ENCODE measurements at places on chromosomes 5 and 9.
A peak's percentile ranks its signal among the peaks of the same experiment; 100 is the strongest.

DNA sequence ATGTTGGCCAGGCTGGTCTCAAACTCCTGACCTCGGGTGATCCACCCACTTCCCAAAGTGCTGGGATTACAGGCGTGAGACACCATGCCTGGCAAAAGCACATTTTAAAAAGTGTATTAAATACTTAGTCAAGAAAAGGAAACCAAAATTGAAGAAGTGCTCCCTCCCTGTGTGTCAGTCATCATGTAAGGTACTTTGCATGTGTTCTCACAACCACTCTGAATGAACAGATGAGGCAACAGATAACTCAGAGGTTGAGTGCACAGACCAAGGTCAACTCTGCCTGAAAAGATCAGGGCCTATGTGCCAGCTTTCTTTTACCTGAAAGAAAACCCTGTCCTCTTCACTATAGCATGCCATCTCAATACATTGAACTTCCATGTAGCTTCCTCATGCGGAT lies 289.7 kb downstream of the MRPS30 start:
- peaks cover 8% of the 10 kb centered on the region for H3K4me1 ChIP-seq
- no peak overlapping the region for H3K27ac ChIP-seq
- no peaks in the 10 kb centered on the region for H3K36me3 ChIP-seq
- H3K27me3 ChIP-seq = peaks cover 13% of the 10 kb centered on the region
- DNase-seq = no peak

DNA sequence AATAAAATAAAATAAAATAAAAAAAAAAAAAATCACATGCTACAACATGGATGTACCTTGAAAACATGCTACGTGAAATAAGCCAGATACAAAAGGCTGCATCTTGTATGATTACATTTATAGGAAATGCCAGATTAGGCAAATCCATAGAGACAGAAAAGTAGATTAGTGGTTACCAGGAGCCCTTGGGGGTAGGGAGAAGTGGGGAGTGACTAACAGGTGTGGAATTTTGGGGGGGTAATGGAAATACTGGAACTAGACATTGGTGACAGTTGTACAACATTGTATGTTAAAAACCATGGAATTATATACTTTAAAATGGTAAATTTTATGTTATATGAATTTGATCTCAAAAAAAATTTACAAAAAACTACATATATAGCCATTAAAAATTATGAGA lies 47.3 kb downstream of the SLC1A1 start:
- H3K4me3 ChIP-seq = no peak overlapping the region
- peak overlapping the region; percentile 65 for H3K27ac ChIP-seq
- peaks cover 26% of the 10 kb centered on the region for H3K4me1 ChIP-seq

DNA sequence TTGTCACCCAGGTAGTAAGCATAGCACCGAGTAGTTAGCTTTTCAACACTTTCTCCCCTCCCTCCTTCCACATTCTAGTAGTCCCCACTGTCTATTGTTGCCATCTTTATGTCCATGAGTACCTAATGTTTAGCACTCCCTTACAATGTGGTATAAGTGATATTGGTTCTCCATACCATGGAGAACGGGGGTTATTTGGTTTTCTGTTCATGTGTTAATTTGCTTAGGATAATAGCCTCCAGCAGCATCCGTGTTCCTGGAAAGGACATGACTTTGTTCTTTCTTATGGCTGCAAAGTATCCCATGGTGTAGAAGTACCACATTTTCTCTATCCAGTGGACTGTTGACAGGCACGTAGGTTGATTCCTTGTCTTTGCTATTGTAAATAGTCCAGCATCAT lies 353.9 kb downstream of the ADGRV1 start:
- no peak for DNase-seq
- H3K4me1 ChIP-seq = peaks cover 15% of the 10 kb centered on the region
- H3K36me3 ChIP-seq = no peaks in the 10 kb centered on the region
- no peaks in the 10 kb centered on the region for H3K27me3 ChIP-seq

- DNase-seq = no peak
- peak overlapping the region; percentile 28 for H3K4me3 ChIP-seq
- no peaks in the 10 kb centered on the region for H3K4me1 ChIP-seq
- no peak overlapping the region for H3K27ac ChIP-seq
These were observed 73.6 kb upstream of the ALDH1B1 start for GRCh38 chr9:38318759-38319495.

DNA sequence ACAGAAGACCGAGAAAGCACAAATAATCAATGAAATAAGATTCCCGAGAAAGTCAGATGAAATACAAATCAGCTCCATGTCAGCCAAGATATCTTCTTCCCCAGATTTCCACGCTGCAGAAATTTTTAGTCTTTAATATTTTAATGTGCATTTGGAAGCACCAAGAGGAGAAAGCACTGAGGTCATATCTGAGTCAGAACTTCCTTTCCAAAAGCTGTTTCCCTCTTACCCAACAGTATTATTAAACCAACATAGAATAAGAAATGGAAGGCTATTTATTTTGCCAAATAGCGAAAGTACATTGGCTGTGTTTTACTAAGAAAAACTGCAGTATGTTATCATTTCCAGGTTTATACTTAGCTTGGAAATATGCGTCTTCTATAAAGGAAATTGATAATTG lies 772.1 kb upstream of the CDH9 start:
- H3K4me3 ChIP-seq = no peak overlapping the region
- no peaks in the 10 kb centered on the region for H3K4me1 ChIP-seq
- no peaks in the 10 kb centered on the region for H3K36me3 ChIP-seq
- H3K27me3 ChIP-seq = no peaks in the 10 kb centered on the region

DNA sequence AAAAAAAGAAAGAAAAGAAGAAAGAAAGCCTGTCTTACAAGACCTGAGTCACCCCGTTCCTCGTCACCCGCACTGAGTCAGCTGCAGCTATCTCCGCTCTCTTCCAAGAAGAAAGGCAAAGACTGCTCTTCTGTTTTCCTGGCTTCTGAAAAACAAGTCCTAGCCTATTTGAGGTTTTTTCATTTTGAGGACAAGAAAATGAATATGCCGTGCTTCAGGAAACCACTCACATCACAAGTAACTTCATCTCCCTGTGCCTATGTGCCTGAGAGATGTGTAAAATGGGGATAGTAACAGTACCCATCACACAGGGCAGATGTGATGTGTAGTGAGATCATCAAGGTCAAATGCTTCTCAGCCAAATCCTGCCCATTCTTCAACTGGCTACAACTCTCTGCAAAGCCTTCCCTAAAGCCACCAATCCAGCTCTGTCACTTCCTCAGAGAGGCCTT lies 78.4 kb downstream of the GLDC start:
- peak; percentile 28 for DNase-seq
- H3K4me1 ChIP-seq = no peaks in the 10 kb centered on the region
- H3K27me3 ChIP-seq = no peaks in the 10 kb centered on the region
- no peak overlapping the region for H3K4me3 ChIP-seq
- H3K36me3 ChIP-seq = peaks cover 4% of the 10 kb centered on the region

DNA sequence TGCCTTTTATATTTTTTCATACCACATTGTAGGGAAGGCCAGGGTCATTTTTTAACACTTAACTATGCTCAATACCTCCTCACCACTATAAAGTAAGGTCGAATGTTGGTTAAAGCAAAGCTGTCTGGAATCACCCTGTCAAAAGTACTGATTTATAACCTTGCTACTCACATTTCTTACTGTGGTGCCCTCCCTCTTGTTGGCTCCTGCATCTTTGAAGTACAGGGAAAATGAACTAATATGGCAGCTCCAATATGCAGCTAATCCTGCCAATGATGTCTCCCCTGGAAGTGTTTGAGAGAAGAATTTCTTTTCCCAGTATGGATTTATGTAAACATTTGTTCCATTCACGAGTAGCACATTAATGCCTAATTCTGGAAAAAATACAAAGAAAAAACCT lies 108.4 kb upstream of the RPS23 start:
- no peak overlapping the region for H3K4me3 ChIP-seq
- DNase-seq = no peak
- peaks cover 20% of the 10 kb centered on the region for H3K36me3 ChIP-seq
- H3K4me1 ChIP-seq = peaks cover 42% of the 10 kb centered on the region
- peak overlapping the region; percentile 50 for H3K27ac ChIP-seq
- H3K27me3 ChIP-seq = peaks cover 15% of the 10 kb centered on the region

DNA sequence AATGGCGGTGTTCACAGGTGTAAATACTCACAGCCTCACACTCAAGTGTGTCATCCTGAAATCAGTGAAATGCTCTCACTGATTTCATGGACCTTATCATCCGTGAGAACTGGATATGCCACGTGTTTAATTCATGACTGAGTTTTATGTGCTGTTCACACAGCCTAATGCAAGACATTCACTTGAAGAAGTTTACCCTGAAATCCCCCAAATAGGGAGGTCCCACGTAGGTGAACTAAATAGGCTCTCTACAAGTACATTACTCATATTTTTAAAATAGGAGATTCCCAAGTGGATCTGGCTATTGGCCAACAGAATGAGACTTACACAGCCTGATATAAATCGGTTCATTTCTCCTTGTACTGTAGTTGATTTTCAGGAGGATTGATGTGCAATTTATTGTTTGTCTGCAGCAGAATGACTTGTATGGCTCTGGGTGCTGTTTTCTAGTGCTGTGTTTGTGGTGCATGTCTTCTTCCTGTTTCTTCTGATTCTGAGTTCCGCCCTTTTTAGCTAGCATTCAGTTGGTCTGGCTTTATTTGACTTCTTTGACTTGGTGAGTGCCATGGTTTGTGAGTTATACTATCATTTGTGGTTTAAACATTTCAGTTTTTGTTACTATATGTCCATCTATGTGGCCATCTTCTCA lies 25.1 kb downstream of the TRIO start:
- H3K4me1 ChIP-seq = peaks cover 75% of the 10 kb centered on the region
- DNase-seq = no peak
- no peak overlapping the region for H3K4me3 ChIP-seq
- H3K27ac ChIP-seq = peak overlapping the region; percentile 59
- H3K27me3 ChIP-seq = no peaks in the 10 kb centered on the region
- H3K36me3 ChIP-seq = peaks cover 15% of the 10 kb centered on the region

DNA sequence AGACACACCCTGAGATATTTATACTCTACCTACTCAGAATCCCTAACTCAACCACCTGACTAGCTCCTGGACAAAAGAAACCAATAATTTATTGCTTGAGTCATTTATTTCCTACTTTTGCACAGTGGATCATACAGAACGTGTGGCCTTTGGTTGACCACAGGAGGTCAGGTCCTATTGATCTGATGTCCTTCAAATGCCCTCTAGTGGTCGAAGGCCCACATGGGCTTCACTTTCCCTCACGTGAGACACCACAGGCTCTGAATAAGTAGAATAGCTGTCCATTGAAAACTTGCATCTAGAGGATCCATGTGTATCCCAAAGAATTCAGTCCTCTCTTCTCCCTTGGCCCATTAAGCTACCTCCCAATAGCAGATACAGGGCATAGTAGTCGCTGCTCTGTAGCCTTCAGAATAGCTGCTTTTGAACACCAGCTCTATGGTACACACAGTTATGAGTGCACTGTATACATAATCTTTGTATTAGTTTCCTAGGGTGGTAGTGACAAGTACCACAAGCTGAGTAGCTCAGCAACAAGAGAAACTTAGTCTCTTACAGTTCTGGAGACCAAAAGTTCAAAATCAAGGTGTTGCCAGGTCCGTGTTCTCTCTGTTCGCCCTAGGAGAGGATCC lies 177.6 kb upstream of the SMARCA2 start:
- no peaks in the 10 kb centered on the region for H3K4me1 ChIP-seq
- no peaks in the 10 kb centered on the region for H3K36me3 ChIP-seq
- no peaks in the 10 kb centered on the region for H3K27me3 ChIP-seq
- no peak overlapping the region for H3K4me3 ChIP-seq
- peak; percentile 2 for DNase-seq

GRCh38 chr9:120402741-120403542 lies 177.0 kb downstream of the CDK5RAP2 start:
- H3K27ac ChIP-seq = peak overlapping the region; percentile 62
- no peak overlapping the region for H3K4me3 ChIP-seq
- no peaks in the 10 kb centered on the region for H3K27me3 ChIP-seq
- H3K4me1 ChIP-seq = peaks cover 10% of the 10 kb centered on the region
- peaks cover 11% of the 10 kb centered on the region for H3K36me3 ChIP-seq
- no peak for DNase-seq

DNA sequence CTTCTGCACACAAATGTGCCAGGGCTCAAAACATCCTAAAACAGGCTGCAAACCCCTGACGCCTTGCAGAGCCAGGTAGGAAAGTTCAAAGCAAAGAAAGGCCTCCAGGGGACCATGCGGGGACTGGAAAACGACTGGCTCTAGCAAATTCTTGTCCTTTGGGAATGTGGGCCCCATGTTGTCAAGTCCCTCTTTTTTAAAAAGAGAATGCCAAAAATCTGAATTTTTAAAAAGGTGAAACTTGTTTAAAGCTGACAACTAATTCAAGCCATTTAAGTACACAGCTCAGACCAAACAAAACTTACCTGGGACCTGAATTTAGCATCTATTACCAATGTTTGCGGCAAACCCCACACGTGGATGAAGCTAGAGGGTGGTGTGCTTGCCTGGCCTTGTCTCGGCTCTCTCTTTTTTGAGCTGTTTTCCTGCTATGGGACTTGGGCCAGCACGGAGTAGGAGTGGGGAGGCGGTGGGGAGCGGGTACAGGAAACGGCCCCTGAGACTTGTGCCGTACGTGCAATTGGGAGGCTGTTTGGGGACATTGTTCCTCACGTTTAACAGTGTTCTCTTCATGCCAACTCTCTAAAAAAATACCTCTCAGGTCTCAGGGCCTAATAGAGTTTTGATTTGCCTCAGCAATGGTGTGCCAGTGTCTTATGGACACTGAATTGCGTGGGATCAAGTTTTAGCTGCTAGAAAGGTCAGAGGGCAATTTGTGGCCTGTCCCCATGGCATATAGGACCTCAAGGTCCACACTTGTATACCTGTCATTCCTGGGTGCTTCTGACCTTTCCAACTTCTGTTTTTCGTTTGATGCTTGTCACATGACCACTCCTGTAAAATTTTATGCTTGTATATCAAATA lies 15.1 kb upstream of the PHF19 start:
- peaks cover 19% of the 10 kb centered on the region for H3K27me3 ChIP-seq
- no peaks in the 10 kb centered on the region for H3K36me3 ChIP-seq
- H3K4me1 ChIP-seq = peaks cover 15% of the 10 kb centered on the region

GRCh38 chr9:108105885-108106284 lies 616.3 kb upstream of the KLF4 start:
- no peak overlapping the region for H3K27ac ChIP-seq
- no peak for DNase-seq
- no peaks in the 10 kb centered on the region for H3K36me3 ChIP-seq
- peaks cover 1% of the 10 kb centered on the region for H3K4me1 ChIP-seq
- H3K27me3 ChIP-seq = no peaks in the 10 kb centered on the region

GRCh38 chr9:119332522-119332921 lies 36.7 kb downstream of the BRINP1 start:
- DNase-seq = no peak
- H3K4me1 ChIP-seq = no peaks in the 10 kb centered on the region
- no peaks in the 10 kb centered on the region for H3K36me3 ChIP-seq
- no peak overlapping the region for H3K27ac ChIP-seq
- H3K4me3 ChIP-seq = no peak overlapping the region

- H3K4me1 ChIP-seq = peaks cover 7% of the 10 kb centered on the region
- no peaks in the 10 kb centered on the region for H3K36me3 ChIP-seq
- no peak overlapping the region for H3K4me3 ChIP-seq
- H3K27me3 ChIP-seq = no peaks in the 10 kb centered on the region
These were observed 14.0 kb upstream of the CFAP95 start for GRCh38 chr9:69806627-69807026.

Measured in Calu3 (cell line).